ENCODE measurements at places on chromosomes 3 and 15. TPM values are rescaled to one million over a fixed set of nuclear protein-coding genes. Genes with fewer than 3 reads are reported as not detected.

Gene SH2D7
- not detected for total RNA-seq

Gene EPHB1
- 1.3 TPM for total RNA-seq

Gene GOLGA8G
- total RNA-seq, result not detected

Gene COL6A5
- not detected for total RNA-seq

Gene SLC33A1
- total RNA-seq, result 17.3 TPM

Gene AGTR1
- total RNA-seq, result not detected

Gene GOLGA8R
- 2.2 TPM for total RNA-seq

Gene SEC62
- 87.4 TPM for total RNA-seq

Gene PAK6
- not detected for total RNA-seq

Gene PRRT3
- 5.9 TPM for total RNA-seq

Gene ZNF80
- 0.97 TPM for total RNA-seq

Gene MYZAP
- total RNA-seq, result 6.2 TPM

Gene WNT5A
- not detected for total RNA-seq

Gene C3orf52
- 2.0 TPM for total RNA-seq

Gene TM6SF1
- 0.85 TPM for total RNA-seq

Gene SI
- not detected for total RNA-seq

Gene RGMA
- not detected for total RNA-seq

Gene NMNAT3
- 1.7 TPM for total RNA-seq

Gene TEX55
- total RNA-seq, result not detected

Gene RHOV
- 0.18 TPM for total RNA-seq

Gene ATP13A5
- total RNA-seq, result not detected

Gene RBMS3
- total RNA-seq, result 1.7 TPM

Gene TGM5
- not detected for total RNA-seq

Gene NR1I2
- total RNA-seq, result not detected

Gene RTP3
- not detected for total RNA-seq

Gene HCLS1
- total RNA-seq, result 277 TPM

Gene CPEB1
- total RNA-seq, result 0.32 TPM

Gene CLDN11
- not detected for total RNA-seq

Gene SPTSSB
- total RNA-seq, result not detected

Gene SLC7A14
- not detected for total RNA-seq

Gene ARNT2
- total RNA-seq, result not detected

Gene TTC21A
- total RNA-seq, result 12.3 TPM

Gene B3GNT5
- 2.1 TPM for total RNA-seq

Gene PLSCR5
- total RNA-seq, result not detected

Gene MUC20
- total RNA-seq, result 6.4 TPM

Gene DALRD3
- 21.2 TPM for total RNA-seq

Gene PAQR5
- total RNA-seq, result not detected

Measured in T-helper 17 cell (primary cell).